ENCODE measurements at places on chromosomes 5 and 9.

DNA sequence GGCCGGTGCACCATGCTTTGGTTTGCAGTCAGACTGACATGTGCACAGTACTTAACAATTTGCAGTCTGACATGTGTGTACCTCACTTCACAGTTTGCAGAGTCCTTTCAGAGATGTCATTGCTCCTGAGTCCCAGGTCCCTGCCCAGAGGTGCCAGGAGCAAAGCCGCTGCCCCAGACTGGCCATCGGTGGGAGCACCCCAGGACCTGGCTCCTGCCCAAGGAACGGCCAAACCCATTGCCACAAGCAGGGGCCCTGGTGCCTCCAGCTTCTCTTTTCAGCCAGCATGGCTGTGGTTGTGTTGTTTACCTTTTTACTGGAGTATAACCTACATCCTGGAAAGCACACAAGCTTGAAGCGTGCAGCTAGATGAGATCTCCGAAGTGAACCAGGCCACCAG lies 28.6 kb downstream of the RASGEF1C start:
- no peak for DNase-seq

DNA sequence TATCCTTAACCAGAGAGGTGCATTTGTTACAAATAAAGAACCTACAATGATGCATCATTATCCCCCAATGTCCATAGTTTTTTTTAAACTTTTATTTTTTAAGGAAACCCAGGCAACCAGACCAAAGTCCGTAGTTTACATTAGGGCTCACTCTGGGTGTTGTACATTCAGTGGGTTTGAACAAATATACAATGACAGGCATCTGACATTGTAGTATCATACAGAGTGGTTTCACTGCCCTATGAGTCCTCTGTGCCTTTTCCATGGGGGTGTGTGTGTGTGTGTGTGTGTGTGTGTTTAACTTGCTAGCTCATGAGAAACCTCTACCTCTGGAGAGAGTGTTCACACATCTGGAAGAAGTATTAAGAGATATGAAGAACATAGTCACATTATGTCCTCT lies 141.5 kb downstream of the KDM4C start:
- DNase-seq, result no peak

GRCh38 chr9:90547896-90548295 lies 94.7 kb downstream of the DIRAS2 start:
- DNase-seq, result no peak

- no peak for DNase-seq
Observed at GRCh38 chr5:61801174-61801573, 469.1 kb downstream of the ZSWIM6 start.

Measured in psoas muscle (tissue), 8 donors.